Mesothelial cell of epicardium (in vitro differentiated cells): ENCODE measurements at places on chromosomes 13 and 19.

DNA sequence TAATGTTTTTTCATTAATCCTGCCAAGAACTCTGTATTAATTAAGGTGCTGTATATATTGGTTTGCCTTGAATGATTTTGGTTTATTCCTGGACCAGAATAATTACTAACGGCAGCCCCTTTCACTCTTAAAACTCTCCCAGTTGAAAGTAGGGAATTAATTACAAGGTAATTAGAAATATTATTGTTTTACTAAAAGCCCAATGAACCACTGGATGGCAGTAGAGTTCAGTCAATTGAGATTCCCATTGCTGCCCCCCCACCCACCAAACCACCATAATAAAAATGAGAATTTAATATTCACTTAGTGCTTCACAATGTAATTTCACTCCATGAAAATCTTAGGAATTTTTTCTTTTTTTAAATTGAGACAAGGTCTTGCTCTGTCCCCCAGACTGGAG, 13.7 kb downstream of the WBP4 start:
- H3K4me3 ChIP-seq: no peak overlapping the region
- no peak for DNase-seq
- H3K27ac ChIP-seq: no peak overlapping the region
- H3K36me3 ChIP-seq: peaks cover 55% of the 10 kb centered on the region

- no peaks in the 10 kb centered on the region for H3K27me3 ChIP-seq
- H3K27ac ChIP-seq: no peak overlapping the region
- no peak overlapping the region for H3K4me3 ChIP-seq
- DNase-seq: no peak
- H3K4me1 ChIP-seq: peaks cover 20% of the 10 kb centered on the region
- H3K36me3 ChIP-seq: no peaks in the 10 kb centered on the region
Observed at GRCh38 chr13:22263185-22263584, 592.3 kb downstream of the FGF9 start.

GRCh38 chr19:50943074-50943828, 9.6 kb downstream of the KLK5 start:
- H3K4me3 ChIP-seq: no peak overlapping the region
- H3K36me3 ChIP-seq: no peaks in the 10 kb centered on the region
- H3K4me1 ChIP-seq: no peaks in the 10 kb centered on the region
- H3K27ac ChIP-seq: no peak overlapping the region

GRCh38 chr13:73288596-73288995, 229.8 kb downstream of the KLF5 start:
- H3K4me3 ChIP-seq: no peak overlapping the region
- no peaks in the 10 kb centered on the region for H3K36me3 ChIP-seq
- H3K27me3 ChIP-seq: no peaks in the 10 kb centered on the region
- H3K27ac ChIP-seq: no peak overlapping the region

DNA sequence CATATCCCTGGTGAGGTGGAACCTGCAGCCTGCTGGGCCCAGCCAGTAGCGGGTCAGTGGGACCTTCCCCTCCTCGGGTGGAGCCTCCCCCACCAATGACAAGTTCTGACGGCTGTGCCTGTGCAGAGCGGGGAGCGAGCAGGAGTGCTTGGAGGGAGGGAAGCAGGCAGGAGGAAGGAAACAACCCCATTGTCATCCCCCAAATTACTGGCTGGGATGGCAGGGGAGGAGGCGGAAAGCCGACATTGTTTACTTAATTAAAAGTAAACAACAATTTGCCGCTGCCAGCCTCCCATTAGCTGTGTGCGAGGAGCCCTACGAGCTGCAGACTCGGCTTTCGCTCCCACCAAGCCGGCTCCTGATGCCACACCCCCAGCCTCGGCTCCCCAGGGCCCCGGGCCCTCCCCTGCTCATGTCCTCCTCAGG, 45.5 kb downstream of the LYL1 start:
- DNase-seq: no peak
- H3K4me1 ChIP-seq: peaks cover 87% of the 10 kb centered on the region
- no peak overlapping the region for H3K4me3 ChIP-seq
- no peaks in the 10 kb centered on the region for H3K36me3 ChIP-seq
- H3K27ac ChIP-seq: peak overlapping the region; percentile 100

GRCh38 chr13:85799097-85799582, at the start of gene SLITRK6:
SLITRK6 (minus strand) TSS chr13:85799419; CDS start chr13:85796508, 2,911 bp downstream.
- H3K36me3 ChIP-seq: peaks cover 12% of the 10 kb centered on the region
- peak within 1 kb of the TSS; percentile 64 for H3K27ac ChIP-seq
- H3K4me3 ChIP-seq: peak within 1 kb of the TSS; percentile 64
- H3K27me3 ChIP-seq: no peaks in the 10 kb centered on the region

GRCh38 chr13:27388241-27388640, 36.2 kb upstream of the GTF3A start:
- peaks cover 10% of the 10 kb centered on the region for H3K27me3 ChIP-seq
- no peaks in the 10 kb centered on the region for H3K36me3 ChIP-seq
- no peak for DNase-seq

DNA sequence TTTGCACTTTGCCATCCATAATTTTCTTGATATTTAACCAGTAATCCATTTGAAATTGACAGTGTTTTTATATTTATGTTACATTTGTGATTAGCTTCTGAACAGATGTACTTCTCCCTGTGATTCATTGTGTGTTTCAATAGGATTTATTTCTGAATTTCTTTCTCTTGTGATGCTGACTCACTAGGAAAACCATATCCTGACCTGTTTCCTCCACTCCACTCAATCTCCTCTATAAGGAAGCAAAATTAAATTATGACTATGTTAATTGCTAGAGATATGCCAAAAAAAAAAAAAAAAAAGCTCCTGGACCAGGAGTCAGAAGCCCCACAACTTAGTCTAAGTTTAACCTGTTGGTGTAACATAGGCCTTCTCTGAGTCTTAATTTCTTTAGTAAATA, 614.6 kb upstream of the SPRY2 start:
- peaks cover 2% of the 10 kb centered on the region for H3K36me3 ChIP-seq
- no peaks in the 10 kb centered on the region for H3K4me1 ChIP-seq
- H3K4me3 ChIP-seq: no peak overlapping the region
- H3K27ac ChIP-seq: no peak overlapping the region

DNA sequence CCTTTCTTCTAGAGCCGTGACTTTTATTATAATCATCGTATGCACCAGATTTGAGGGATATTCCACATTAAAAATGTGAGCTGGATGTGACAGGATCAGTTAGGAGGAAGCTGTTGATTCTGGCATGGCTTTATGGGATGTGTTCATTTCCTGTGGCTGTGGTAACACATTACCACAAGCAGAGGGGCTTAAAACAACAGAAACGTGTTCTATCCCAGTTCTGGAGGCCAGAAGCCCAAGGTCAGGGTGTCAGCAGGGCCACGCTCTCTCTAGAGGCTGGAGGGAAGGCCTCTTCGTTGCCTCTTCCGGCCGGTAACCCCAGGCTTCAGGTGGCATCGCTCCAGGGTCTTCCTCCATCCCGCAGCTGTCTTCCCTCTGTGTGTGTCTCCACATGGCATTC, 14.5 kb downstream of the MED25 start:
- H3K4me1 ChIP-seq: no peaks in the 10 kb centered on the region
- H3K36me3 ChIP-seq: peaks cover 16% of the 10 kb centered on the region
- no peak overlapping the region for H3K27ac ChIP-seq
- H3K27me3 ChIP-seq: no peaks in the 10 kb centered on the region
- H3K4me3 ChIP-seq: no peak overlapping the region

GRCh38 chr13:44417446-44417845, 43.8 kb downstream of the SERP2 start:
- peak overlapping the region; percentile 84 for H3K27ac ChIP-seq
- no peaks in the 10 kb centered on the region for H3K36me3 ChIP-seq
- DNase-seq: no peak
- H3K27me3 ChIP-seq: peaks cover 15% of the 10 kb centered on the region
- no peak overlapping the region for H3K4me3 ChIP-seq

GRCh38 chr13:46124967-46125933, 20.4 kb upstream of the CPB2 start:
- no peak for DNase-seq
- H3K36me3 ChIP-seq: no peaks in the 10 kb centered on the region
- no peaks in the 10 kb centered on the region for H3K27me3 ChIP-seq
- no peak overlapping the region for H3K27ac ChIP-seq
- peaks cover 10% of the 10 kb centered on the region for H3K4me1 ChIP-seq

DNA sequence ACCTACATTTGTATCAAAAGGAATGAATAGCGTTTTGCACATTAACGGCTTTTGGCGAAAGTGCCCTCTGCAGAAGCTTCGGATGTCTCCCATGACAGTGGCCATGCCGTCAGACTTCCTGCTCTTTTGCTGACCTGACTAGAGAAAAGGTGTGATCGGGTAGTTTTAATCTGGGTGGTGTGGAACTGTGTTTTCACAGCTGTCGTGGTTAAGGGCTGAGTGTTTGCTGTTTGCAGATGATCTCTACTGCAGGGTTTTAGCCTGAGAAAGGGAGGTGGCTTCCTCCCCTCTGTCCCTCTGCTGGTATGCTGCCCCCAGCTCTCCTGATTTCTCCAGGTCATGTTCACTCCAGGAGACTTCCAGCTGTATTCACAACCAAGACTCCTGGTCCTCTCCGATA, 22.4 kb downstream of the ZNF71 start:
- H3K27ac ChIP-seq: no peak overlapping the region
- peaks cover 94% of the 10 kb centered on the region for H3K36me3 ChIP-seq
- no peaks in the 10 kb centered on the region for H3K4me1 ChIP-seq

DNA sequence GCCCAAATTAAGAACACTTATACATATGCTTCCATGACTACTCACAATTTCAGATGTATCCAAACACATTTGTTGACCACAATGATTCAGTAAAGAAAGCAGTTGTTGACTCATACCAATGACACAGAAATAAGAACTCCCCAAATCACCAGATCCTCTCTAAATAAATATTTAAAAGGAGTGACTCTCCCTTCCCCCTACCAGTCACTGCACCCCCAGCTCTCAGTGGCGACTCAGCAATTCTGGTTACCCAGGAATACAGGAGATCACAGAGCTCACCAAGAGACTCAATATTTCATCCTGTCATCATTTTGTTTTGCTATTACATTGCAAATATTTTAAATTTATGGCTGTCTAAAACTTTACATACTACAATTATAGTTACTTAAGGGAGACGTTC, 131.5 kb downstream of the RGCC start:
- no peak overlapping the region for H3K4me3 ChIP-seq
- H3K36me3 ChIP-seq: peaks cover 24% of the 10 kb centered on the region
- H3K27me3 ChIP-seq: no peaks in the 10 kb centered on the region
- H3K4me1 ChIP-seq: peaks cover 7% of the 10 kb centered on the region
- DNase-seq: no peak
- H3K27ac ChIP-seq: no peak overlapping the region

- H3K27ac ChIP-seq: no peak overlapping the region
- DNase-seq: no peak
- H3K36me3 ChIP-seq: peaks cover 4% of the 10 kb centered on the region
Observed at GRCh38 chr13:19185865-19186645, 4.4 kb upstream of the TUBA3C start.

DNA sequence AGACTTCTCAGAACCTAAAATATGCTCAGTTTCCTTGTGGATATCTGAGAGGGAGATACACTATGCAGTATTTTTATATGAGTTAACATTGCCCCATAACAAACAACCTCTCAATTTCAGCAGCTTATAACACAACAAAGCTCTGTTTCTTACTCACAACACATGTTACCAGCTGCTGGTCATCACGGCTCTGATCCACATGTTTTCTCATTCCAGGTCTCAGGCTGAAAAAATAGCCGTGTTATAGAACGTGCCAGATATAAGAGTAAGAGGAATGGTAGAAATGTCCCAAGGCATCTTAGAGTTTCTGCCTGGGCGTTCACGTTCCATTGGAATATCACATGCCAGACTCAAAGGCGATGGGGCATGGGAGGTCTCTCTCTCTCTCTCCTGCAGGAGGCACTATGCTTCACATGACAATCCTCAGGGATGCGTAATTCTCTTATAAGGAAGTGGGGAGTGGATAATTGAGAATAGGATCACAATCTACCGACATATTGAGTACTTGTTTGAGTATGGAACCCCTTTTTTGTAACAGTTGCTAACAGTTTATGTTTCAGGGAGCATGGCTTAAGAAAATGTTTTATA, 246.6 kb downstream of the NHLRC3 start:
- no peak for DNase-seq
- peaks cover 15% of the 10 kb centered on the region for H3K4me1 ChIP-seq
- H3K27me3 ChIP-seq: no peaks in the 10 kb centered on the region
- no peak overlapping the region for H3K4me3 ChIP-seq
- H3K36me3 ChIP-seq: peaks cover 3% of the 10 kb centered on the region
- no peak overlapping the region for H3K27ac ChIP-seq

GRCh38 chr13:46211483-46212351, at the start of gene LRRC63:
LRRC63 (plus strand) TSS chr13:46211928; CDS start chr13:46213035, 1,107 bp downstream.
- no peaks in the 10 kb centered on the region for H3K27me3 ChIP-seq
- H3K27ac ChIP-seq: peak within 1 kb of the TSS; percentile 79
- peaks cover 30% of the 10 kb centered on the region for H3K4me1 ChIP-seq
- peak within 1 kb of the TSS; percentile 79 for H3K4me3 ChIP-seq
- peaks cover 5% of the 10 kb centered on the region for H3K36me3 ChIP-seq
- DNase-seq: peak; percentile 68

- no peak overlapping the region for H3K27ac ChIP-seq
- peaks cover 11% of the 10 kb centered on the region for H3K4me1 ChIP-seq
- peaks cover 24% of the 10 kb centered on the region for H3K36me3 ChIP-seq
- H3K4me3 ChIP-seq: no peak overlapping the region
Observed at GRCh38 chr13:36124236-36124822, 6.9 kb downstream of the DCLK1 start.

- no peak overlapping the region for H3K27ac ChIP-seq
- DNase-seq: no peak
- H3K36me3 ChIP-seq: peaks cover 4% of the 10 kb centered on the region
- no peaks in the 10 kb centered on the region for H3K4me1 ChIP-seq
- no peaks in the 10 kb centered on the region for H3K27me3 ChIP-seq
Observed at GRCh38 chr13:105410602-105411001, 1124.9 kb downstream of the EFNB2 start.

DNA sequence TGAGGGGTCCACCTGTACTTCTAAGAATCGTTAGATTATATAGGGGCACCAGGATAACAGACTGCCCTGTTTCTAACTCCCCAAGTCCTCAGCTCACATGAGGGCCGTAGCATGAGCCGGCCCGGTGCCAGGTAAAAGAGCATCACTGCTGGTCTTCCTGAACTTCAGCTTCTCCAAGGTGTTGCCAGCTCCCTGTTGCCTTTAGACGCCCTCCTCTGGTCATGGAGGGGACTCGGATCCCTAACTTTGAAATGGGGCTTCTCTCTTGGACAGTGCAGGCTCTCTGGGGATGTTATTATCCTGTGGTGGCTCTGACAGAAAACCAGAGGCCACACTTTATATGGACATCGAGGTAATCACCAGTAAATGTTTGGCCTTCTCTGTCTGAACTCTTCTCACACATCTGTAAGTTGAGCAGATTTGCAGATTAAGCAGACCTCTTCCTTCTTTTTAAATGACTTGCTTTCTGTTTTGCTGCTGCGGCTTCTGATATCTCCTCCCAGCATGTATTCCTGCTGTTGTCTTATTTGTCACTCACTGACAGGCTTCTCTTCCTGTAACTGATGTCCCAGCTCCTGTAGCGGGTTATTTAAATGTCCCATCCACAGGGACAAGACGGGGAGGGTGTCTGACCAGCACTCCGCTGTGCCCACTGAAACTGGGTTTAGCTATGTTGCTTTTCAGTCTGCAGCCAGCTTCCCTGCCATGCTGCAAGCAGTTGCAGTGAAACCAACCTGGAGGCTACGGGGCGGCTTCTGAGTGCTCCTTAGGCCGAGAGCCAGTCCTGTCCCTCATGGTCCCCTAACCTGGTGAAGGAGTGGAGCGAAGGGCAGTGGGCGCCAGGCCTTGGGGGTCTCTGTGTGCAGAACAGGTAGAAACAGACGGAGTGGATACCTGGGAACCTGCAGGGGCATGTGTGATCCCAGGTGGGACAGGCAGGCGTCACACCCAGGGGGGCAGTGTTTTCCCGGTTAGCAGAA, 39.2 kb downstream of the TSSK6 start:
- no peaks in the 10 kb centered on the region for H3K27me3 ChIP-seq
- H3K36me3 ChIP-seq: peaks cover 5% of the 10 kb centered on the region
- DNase-seq: no peak
- no peak overlapping the region for H3K4me3 ChIP-seq
- H3K27ac ChIP-seq: peak overlapping the region; percentile 54

- peak overlapping the region; percentile 83 for H3K4me3 ChIP-seq
- H3K27me3 ChIP-seq: no peaks in the 10 kb centered on the region
- peak overlapping the region; percentile 92 for H3K27ac ChIP-seq
Observed at GRCh38 chr19:1591421-1592023, 1.1 kb downstream of the MBD3 start.
